ENCODE measurements at places on chromosomes 2 and 18.

DNA sequence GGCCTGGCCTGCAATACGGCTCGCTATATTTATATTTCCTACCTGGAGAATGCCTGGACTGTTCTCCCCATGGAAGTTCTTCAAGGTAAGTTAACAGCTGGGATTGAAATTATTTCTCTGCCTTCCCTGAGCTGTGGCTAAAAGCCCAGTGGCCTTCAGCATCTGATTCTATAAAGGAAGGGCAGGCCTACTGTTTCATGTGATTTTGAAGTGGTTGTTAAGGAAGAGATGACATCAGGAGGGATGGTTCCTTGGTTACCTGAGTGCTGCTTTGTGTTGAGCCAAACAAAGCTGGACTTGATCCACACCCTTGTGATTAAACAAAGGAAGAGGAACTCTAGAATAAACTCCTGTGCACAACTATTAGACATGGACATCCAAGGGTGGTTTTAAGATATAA lies 61.6 kb downstream of the MFSD6 start:
- no peak for DNase-seq

DNA sequence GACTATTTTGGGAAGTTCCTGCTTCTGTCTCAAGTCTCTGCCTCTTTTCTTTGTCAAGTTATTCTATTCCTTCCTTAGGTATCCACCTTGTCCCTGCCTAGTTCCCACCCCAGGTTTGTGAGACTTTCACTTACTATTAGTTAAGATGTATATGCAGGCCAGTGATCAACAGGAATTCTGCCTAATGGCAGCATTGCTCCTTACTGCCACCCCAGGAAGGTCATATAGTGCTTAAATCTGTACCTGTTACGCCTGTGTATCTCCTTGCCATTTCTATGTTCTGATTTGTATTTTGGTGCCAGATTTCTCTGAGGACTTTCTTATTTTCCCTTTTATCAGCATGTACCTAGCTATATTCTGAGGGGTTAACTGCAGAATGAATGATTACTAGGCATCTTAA lies 746.0 kb upstream of the TMEFF2 start:
- DNase-seq, result no peak

GRCh38 chr2:14615121-14615520 lies 17.4 kb upstream of the LRATD1 start:
- no peak for DNase-seq

DNA sequence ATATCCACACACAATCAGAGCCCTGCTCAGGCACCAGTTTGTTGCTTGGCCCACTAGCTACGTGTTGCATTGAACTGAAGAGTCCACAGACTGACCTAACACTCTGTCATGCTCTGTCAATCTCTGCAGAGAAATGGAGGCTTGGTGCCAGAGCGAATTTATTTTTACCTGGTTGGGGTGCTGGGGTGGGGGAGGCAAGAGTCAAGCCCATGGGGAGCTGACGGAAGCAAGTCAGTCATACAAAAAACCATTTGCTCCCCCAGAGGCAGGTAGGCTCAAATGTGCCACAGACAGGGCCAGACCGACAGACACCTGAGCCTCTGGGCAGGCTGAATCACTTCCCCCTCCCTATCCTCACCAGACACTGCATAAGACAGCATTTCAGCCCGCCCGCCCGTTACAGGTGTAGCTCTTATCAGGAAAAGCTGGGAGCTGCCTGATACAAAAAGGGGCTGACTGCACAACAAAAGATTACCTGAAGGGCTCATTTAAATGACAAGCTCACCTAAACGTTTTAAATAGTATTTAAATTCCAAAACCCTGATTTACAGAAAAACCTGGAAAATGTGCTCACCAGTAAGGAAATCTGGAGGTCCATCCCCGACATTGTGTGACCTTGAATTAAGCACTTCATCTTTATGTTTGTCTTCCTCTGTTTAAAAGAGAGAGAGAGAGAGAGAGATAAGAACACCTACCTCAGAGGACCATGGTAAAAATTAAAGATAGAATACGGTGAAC lies 2.1 kb upstream of the PCBP1 start:
- peak; percentile 83 for DNase-seq

DNA sequence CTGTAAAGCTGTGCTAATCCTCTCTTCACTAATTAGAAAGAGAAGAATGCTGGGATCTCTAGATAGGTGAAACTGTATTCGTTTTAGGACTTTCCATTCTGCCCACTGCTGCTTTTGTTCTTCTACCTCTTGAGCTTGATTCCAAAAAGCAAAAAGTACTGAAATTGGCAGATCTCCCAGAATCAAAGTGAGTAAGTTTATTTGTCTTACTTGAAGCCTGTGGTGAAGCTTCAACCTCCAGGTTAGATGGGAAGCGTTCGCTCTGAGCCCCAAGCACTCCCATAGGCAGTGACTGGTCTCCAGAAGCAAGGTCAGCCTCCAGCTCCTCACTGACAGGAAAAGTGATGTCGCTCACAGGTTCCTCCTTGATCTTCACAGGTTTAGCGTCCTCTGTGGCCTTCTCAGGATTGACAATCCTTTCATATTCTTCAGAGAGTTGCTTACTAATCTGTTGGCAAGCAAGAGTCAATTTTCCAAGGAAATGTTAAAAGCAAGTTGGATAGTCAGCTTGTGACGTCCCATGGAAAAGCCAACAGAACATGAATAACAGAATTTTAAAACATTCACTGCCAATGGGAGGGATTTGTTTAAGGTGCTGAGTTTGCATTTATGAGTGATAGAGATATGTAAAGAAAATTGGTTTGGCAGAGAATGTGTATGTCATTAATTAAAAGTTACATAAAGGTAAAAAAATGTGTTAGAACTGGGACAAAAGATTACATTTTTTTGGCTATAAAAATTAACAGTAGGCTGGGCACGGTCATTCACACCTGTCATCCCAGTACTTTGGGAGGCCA lies 8.1 kb downstream of the SUPT7L start:
- DNase-seq, result no peak

- no peak for DNase-seq
Measured at GRCh38 chr2:227608561-227609338, 5.9 kb downstream of the SCYGR3 start.

- DNase-seq, result no peak
Measured at GRCh38 chr18:58831606-58832005, 33.1 kb upstream of the ZNF532 start.

DNA sequence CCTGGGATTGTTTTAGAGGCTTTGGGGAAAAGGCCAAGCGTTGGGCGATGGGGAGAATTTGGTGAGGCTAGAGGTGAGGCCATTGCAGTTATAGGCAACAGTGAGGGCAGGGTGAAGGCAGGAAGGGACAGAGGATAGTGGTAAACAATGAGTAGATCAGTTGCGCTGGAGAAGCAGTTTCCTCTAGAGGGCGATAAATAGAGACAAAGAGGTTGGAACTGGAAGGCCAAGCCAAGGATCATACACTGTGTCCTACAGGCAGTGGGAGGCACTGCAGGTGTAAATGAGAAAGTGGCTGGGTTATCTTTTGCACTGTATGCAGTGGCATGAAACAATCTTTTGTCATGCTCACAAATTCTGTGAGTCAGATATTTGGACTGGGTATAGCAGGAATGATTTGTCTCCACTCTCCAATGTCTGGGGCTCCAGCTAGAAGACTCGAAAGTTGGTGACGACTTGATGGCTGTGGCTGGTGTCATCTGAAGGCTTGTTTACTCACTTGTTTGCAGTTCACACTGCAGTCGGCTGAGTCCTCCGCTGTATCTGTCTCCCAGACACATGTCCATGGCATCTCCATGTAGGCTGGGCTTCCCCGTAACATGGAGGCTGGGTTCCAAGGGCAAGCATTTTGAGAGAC lies 82.1 kb downstream of the TNP1 start:
- DNase-seq, result peak; percentile 64

- DNase-seq, result no peak
Measured at GRCh38 chr2:1731447-1731962, 12.8 kb downstream of the PXDN start.

DNA sequence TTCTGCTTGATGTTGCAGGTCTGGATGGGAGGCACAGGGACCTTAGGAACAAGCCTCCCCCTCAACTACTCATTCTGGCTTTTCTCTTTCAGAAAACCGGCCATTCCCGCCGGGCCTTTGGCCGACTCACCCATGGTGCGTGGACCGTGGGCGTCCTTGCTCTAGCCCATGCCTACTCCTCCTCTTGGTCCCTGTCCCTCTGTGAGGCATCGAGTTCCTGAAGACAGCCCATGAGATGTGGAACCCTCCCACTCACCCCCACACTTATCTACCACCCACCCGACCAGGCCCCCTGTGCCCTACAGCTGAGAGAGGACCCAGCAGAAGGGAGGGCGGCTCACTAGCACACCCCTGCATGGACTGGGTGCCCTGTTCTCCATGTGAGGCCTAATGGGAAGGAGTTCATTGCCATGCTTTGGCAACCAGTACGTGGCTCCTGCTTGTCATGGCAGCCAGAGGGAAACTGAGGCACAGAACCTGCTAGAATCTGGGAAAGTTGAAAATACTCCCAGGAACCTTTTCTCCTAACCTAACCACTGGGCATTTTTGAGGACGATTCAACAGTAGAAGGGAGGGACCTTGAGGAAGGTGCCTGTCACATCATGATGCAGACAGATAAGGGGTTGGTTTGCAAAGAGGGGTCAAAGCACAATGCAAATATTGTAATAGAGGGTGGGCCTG lies 8.5 kb downstream of the SPEG start:
- no peak for DNase-seq

DNA sequence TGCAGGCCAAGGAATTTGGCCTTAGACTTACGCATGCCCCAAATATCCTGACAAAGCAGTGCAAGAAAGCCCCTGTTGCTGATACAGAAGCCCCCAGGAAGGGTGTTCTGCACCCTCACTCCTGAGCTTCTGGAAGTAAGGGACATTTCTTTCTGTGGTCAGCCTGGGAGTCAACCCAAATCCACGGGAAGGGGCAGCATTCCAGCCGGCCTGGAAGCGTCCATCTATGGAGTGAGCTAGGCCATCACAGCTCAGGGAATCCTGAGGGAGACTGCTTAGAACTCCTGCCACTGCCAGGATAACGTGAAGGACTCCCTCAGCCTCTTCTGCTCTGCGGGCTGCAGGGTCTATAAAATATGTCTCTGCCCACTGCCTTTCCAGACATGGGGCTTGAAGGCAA lies 173.9 kb downstream of the ANAPC1 start:
- DNase-seq, result no peak

DNA sequence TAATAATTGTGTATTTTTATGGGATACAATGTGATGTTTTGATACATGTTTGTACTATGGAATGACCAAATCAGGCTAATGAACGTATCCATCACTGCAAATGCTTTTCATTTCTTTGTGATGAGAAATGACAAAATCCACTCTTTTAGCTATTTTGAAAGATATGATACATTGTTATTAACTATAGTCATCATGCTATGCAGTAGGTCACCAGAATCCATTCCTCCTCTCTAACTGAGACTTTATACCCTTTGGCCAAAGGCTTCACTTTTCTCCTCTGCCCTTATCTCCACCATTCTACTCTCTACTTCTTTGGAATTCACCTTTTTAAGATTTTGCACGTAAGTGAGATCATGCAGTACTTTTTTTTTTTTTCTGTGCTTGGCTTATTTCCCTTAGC lies 44.5 kb upstream of the TMEM17 start:
- DNase-seq, result no peak

DNA sequence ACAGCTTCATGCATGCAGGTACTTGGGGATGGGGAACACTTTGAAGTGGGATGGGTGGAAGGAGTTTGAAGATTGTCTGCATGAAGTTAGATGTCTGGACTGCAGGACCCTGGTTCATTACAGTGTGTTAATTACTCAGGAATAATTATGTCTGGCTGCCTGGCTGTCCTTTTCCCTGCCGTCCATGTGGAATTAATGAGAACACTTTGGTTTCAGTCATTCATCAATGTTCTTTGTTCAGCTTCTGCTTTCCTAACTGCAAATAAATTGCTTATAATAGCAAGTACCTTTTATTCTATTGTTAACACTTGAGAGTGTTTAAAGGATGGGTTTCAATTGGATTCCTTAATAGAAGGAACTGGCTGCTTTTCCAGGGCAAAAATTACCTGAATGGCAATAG lies 35.8 kb downstream of the MTCL1 start:
- no peak for DNase-seq

DNA sequence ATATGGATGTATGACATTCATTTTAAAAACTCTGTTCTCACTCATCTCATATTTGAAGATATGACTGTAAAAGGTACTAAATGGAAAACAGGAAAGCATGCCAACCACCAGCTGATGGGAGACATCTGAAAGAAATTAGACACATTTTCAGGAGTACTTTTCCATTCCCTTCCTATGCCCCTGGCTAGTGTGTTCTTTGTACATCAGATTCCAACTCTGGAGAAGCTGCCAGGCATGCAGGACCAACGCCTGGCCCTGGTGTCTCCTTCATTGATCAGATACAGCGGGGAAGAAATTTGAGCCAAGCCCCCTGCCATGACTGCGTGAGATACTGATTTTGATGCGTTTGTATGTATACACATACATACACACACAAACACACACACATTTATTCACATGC lies 599.0 kb upstream of the SYT4 start:
- DNase-seq, result no peak

DNA sequence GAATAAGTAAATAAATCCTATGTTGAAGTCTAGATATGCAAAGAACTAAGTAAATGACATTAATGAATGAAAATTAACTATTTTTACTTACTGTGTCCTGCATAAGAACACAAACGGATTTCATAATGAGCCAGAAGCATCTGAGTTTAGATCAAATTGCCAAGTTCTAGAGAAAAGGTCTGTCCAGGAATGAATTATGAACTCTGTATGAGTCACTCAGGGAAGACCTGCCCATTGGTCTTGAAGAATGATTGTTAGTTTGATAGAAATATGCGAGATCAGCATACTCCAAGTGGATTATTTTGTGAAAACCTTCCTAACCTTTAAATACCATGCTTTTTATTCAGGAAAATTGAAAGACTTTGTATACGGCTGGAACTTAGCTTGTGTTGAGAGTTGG lies 189.5 kb downstream of the DOK6 start:
- DNase-seq, result no peak

GRCh38 chr18:25055076-25055475 lies 296.9 kb downstream of the ZNF521 start:
- DNase-seq, result no peak

- peak; percentile 60 for DNase-seq
Measured at GRCh38 chr18:35038881-35039491, 2.2 kb upstream of the MAPRE2 start.

GRCh38 chr2:65431421-65432226 lies 775 bp downstream of the SPRED2 start:
- DNase-seq, result peak; percentile 91
